ENCODE measurements at places on chromosomes 3 and 15.
A peak's percentile ranks its signal among the peaks of the same experiment; 100 is the strongest.

DNA sequence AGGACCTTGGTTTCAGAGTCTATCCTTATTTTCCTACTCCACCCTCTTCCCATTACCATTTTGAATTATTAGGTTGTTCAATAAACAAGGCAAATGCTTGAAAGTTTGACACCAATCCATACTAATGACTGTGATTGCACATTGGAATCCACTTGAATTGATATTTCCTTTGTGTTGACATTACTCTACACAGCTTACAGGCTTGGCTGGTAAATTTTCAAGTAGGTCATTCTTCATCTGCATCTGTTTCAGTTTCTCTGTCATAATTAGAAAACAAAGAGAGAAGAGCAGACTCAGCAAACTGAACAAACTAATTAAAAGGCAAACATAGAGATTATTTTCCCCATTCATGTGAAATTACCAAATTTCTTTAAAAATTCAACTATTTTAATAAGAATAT is 732.9 kb upstream of the BCHE start:
- DNase-seq: no peak

DNA sequence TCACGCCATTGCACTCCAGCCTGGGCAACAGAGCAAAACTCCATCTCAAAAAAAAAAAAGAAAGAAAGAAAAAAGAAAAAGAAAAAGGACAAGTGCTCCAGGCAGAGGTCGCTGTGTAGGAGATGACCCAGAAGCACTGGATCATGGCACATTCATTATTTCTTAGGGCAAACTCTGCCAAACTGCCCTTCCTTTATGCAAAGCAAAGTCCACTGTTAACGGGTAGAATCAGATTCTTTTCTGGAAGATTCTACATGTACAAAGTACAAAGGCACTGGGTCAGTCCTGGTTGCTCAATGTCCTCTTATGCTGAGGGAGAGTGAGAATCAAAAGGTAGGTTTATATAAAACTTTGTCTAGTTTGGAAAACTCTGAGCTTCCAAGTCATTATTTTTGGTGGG is 144.9 kb downstream of the FEZF2 start:
- DNase-seq: no peak

DNA sequence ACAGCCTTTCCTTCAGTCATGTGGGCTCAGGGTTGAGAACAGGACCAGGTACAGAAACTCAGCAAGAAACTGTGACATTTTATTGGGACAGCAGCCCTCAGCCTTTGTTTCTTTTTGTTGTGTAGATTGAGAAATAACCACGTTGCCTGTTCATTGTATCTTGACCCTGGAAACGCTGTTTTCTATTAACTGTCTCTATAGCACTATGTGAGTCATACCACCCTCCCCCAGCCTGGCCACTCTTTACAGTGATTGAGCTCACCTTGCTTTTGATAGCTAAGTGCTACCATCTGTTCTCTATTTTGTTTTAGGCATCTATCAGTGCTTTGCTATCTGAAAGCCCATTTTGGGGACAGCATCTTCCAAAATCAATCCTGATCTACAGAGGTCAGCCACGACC is 127.9 kb downstream of the CD47 start:
- DNase-seq: no peak

DNA sequence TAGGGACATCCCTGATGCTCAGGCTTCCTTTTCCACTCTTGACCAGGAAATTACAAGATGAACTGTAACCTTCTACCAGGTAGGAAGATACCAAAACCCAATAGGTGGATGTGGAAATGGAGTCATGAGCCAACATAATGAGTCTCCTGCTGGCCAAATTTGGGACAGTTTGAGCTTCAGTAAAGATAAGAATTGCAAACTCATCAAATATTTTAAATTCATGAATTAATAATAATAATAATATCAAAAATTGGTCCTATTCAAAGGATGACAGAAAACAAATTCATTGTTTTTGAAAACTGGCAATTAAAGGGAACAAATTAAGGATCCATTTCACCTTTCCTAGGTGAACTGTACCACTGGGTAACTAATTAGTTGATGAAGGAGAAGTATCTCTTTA is 309.7 kb downstream of the NEK10 start:
- no peak for DNase-seq

DNA sequence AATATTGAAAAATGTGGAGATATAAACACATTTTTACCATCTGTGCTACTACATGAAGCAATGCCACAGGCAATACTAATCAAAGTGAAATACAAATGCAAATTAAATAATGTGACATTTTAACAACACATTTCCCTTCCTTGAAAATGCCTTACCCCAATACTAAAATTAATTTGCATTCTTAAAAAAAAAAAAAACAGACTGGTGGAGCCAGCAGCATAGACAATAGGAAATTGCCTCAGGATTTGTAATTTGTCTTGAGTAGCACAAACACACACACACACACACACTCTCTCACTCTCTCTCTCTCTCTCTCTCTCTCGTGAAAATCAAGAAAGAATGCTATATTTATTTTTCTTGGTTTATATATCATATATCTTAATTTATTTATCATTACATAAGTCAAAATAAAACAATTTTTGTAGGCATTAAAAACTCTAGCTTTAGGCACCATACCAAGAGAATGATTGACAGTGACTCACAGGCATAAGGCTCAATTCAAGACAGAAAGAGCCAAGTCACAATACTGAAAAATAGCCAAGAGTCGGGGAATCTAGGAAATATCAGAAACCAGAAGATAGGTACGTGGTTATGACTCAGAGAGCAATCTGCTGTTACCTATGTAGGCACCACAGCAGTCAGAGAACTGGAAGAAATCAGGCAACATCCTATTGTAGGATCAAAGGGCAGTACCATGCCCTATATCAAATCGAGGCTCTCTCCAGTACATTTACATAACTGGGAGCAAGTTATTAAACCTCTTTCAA is 23.0 kb downstream of the SUCNR1 start:
- DNase-seq: no peak

GRCh38 chr3:105755121-105755886 is 113.5 kb downstream of the CBLB start:
- no peak for DNase-seq

DNA sequence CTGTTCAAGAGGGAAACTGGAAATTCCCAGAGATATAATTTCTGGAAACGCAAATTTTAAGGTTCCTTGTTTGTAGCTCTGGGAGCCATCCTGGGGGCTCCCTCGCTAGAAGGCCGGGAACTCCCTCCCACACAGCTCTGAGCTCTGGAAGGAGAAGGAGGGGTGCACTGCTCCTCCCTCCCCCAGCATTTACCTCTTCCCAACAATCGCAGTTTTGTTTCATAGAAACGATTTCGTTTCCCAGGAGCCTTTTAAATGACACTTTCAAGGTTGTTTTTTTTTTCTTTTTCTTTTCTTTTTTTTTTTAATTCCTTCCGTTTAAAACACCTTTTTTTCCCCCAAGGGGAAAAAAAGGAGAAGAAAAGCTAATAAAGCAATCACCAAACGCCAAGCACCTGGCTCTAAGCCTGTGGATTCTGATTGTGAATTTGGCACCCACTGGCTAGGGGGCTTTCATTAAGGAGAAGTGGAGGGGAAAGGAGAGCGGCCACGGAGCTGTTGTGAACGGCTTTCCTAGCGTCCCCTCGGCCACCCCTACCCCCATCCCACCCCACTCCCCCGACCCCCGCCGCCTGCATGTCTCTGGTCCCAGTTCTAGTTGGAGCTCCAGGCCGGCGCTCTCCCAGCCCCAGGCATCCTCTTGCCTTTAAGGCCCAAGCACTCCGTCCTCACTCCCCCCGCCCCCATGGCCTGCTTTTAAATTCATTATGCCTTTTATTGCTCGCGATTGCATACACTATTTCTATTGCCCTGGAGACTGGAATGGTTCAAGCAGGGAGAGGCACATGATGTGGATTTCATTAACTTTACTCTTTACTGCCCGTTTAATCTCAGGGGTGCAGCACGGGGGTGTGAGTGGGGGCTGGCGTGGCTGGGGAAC is 13.6 kb upstream of the CCDC33 start:
- no peak for DNase-seq

DNA sequence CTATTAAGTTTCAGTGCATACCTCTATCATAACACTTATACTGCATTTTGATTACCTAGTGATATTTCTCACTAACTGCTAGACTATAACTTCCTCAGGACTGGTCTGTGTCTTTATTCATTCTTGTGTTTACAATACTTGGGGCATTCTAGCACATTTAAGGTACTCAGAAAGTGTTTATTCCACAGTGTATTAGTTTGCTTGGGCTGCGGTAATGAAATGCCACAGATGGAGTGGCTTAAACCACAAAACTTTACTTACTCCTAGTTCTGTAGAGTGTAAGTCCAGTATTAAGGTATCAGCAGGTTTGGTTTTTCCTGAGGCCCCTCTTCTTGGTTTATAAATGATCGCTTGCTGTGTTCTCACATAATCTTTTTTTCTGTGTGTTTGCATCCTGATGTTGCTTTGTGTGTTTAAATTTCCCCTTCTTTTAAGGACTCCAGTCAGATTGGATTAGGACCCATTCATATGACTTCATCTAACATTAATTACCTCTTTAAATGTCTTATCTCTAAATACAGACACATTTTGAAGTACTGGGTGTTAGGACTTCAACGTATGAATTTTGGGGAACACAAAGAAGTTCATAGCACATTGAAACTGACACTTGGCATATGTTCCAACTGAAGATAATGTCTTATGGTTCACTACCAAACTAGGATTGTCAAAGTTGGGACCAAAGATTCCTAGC is 23.9 kb downstream of the RNF111 start:
- no peak for DNase-seq

GRCh38 chr3:132433121-132433520 is 15.8 kb downstream of the DNAJC13 start:
- no peak for DNase-seq

DNA sequence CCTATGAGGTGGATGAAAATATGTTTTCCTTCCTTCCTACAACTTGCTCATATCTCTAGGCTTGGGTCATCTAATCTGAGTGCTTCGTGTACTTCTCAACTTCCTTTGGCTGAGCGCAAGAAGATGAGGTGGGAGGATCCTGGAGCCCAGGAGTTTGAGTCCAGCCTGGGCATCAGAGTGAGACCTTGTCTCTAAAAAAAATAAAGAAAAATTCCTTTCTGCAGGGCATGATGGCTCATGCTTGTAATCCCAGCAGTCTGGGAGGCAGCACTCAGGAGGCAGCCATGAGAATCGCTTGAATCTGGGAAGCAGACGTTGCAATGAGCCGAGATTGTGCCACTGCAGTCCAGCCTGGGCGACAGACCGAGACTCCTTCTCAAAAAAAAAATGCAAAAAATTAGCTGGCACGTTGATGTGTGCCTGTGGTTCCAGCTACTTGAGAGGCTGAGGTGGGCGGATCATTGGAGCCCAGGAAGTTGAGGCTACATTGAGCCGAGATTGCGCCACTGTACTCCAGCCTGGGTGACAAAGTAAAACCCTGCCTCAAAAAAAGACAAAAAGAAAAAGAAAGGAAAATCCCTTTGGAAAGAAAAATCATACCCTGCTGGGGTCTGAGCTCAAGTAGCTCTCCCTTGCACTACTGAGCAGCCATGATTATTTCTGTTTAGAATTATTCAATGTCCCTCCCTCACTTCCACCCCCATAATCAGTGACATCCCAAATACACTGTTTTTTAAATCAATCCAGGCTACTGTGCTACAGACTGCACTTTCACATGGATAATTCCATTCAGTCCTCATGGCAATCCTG is 28.0 kb upstream of the RAB11A start:
- peak; percentile 67 for DNase-seq
